Amniotic epithelial cell (primary cell): ENCODE measurements at places on chromosomes 7 and 10.
A peak's percentile ranks its signal among the peaks of the same experiment; 100 is the strongest.

GRCh38 chr10:11527068-11527467 lies 84.4 kb downstream of the USP6NL start:
- DNase-seq = no peak

DNA sequence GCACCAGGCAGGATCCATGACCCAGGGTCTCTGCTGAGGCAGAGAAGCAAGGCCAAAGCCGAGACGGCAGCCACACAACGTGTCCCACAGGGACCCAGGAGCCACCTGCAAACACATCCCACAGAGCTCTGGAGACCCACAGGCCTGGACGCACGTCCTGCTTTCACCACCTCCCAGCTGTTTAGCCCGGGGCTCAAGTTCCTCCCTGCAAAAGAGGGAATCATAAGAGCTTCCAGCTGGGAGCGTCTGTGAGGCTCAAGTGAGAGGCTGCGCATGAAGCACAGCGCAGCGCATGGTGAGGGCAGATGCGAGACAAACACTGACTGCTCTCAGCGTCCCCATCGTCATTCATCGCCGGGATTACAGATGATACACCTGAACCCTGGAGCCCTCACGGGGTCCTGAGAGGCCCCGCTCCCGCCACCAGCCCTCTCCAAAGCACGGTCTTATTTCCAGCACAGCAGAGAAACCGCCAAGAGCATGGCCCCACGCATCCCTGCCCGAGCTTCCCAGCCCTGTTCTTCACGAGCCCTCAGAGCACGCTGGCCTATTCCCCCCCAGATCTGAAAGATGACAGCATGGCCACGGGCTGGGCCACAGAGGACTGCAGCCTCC lies 88.7 kb downstream of the MAD1L1 start:
- DNase-seq = no peak

- no peak for DNase-seq
Observed at GRCh38 chr10:27625452-27626211, 120.0 kb downstream of the MKX start.

DNA sequence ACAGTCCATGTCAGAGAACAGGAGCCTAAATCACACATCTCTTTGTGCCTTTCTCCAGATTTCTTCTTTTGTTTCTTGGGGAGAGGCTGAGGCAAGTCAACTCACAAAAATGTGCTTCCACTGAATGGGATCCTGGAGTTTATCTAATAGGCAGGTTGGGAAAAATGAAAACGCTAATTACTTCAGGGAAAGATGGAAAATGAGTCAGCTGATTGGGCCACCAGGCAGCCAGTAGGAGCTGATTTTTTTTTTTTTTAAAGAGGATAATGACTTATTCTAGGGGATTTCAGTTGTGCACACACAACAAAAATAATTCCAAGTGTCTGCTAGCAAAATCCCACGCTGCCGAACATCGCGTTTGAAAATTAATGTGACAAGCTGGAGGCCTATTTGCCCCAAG lies 412.8 kb upstream of the ZMIZ1 start:
- DNase-seq = peak; percentile 38

DNA sequence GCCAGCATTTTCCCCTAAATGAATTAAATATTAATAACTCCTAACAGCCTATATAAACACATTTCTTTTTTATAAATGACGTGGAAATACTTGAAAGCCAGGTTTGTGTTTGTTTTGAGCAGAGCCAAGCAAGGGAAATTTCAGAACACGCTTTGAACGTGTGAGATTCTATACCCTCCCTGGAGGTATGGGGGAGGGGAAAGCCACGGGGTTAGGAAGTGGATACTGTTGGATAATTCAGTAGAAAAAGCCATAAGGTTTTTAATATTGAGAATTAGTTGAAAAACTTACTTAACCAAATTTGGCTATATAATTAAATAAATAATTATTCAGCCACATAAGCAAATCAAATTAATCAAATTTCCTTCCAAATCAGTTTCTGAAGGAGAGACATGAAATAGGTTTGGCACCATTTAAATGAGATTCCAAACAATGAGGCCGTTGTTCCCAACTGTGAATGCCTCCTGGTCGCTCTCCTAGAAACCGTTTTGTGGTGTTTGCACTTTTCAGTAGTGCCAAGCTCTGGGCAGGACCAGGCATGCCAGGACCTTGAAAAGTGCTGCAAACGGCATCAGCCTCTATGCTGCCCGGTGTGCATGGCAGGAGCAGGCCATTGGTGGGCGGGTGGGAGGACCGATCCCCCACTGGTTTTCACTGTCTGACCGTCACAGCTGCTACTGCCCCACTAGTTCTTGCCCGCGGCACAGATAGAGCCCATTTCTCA lies 88.1 kb downstream of the SEPTIN14 start:
- DNase-seq = no peak

DNA sequence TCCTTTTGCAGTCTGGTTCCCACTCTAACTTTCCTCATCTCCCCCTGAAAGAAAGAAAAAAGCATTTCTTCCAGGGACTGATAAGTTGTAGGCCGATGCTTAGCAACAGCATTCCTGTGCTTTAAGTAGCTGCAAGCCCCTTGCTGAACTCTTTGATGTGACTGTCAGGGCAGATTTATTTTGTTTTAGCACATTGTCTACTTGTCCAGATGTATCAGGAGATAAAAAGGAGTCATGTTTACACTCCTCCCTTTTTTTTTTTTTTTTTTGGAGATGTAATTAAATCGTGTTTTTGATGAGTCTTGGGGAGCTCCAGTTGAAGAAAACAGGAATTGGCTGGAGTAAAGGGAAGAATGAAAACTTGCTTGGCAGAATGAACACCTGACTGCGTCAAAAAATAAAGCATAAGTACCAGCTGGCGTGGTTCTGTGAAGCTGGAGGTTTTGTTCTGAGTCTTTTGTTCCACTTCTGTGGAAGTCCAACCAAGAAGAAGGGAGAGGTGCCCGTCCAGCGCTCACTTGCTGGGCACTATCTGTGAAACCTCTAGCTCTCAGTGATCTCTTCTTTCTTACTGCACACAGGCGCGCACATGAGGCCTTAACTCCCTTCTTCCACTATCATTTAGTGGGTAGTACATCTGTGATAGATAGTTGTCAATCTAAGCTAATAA lies 871.7 kb downstream of the LRMDA start:
- peak; percentile 84 for DNase-seq

DNA sequence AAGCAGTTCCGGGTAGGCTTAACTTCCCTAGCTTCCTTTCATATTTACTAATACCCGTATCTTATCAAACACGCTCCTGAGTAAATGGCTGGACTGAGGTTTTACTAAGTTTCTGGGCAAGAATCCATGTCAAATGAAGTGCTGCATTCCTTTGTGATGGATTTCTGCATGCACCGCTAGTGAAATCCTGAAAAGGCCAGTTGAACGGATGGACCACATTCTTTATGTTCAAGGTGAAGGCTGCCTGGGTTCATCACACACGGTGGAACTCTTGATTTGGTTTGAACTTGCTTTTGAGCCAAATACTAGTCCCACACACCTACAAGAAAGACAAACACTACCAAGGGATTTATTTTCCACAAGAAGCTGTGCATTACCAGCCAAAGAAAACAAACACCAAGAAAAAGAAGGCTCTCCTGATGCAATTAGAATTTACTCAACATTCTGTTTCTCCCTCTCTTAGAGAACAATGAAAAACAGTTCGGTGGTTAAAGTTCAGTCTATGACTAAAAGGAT lies 255.0 kb upstream of the SEMA3C start:
- peak; percentile 91 for DNase-seq
